ENCODE measurements at places on chromosomes 4 and X.

DNA sequence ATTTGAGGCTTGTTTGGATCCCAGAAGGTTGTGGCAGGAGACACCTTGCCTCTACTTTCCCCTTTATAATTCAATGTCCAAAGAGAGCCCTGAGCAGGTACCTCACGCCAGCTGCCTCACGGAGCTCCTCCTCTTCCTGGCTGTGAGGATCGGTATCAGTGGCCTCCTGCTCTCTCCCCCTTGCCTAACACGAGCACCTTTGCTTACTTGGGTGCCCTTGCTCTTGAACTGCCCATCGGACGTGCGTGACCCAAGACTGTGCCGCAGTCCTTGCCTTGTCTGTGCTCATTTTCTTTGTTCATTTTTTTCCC, 27.8 kb upstream of the MSANTD1 start:
- no peak for DNase-seq

DNA sequence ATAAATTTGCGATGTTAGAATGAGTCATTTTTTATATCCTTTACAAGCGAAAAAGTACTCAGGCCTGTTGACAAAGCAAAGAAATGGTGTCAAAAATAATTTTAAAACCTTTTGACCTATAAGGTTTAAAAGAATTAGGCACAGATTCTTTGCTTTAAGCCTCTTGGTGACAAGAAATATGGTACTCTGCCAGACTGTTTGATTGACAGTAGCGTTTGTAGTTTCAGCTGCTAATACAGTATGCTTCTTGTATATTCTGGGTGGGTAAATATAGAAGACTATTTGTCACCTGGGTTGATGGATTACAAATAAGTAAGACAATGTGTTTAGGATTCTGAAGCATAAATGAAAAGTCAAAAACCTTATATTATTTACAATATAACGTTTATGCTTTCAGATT, 193.1 kb upstream of the PITX2 start:
- no peak for DNase-seq

GRCh38 chr4:68256284-68256683, 10.8 kb upstream of the TMPRSS11B start:
- no peak for DNase-seq

GRCh38 chr4:504076-504475, 5.1 kb downstream of the PIGG start:
- no peak for DNase-seq

DNA sequence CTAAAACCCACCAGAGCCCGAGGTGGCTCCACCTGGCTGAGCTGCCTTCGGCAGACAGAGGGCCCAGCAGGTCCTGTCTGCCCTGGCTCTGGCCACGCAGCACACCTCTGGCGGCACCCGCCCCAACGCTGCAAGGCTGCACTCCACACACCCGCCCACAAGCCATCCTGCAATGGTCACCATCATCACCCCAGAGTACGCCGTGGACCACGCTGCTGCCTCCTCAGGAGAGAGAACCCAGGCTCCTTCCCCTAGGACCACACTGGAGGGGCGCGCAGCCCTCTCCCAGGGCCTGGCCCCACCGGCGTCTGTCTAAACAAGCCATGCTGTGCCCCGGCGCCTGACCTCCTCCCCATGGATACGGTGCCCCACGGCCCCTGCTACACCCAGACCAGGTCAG, 39.6 kb upstream of the CPLX1 start:
- DNase-seq, result no peak

DNA sequence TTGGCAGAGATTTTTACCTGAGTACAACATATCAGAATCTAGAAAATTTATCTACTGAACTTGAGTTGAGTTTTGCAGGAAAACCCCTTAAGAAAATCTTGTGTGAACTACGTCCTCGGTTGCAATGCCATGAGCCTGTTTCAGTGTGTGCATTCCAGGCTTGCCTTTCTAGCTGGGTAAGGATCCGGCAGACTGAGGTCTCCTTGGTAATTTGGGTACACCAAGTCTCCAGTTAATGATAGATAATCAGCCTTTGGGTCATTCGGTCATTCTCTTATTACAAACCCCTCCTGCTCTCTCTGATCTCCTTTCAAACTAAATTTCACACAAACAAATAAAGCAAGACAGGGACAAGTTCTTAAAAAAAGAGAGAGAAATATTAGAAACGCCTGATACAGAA, 5.9 kb upstream of the HAND2 start:
- DNase-seq, result no peak

DNA sequence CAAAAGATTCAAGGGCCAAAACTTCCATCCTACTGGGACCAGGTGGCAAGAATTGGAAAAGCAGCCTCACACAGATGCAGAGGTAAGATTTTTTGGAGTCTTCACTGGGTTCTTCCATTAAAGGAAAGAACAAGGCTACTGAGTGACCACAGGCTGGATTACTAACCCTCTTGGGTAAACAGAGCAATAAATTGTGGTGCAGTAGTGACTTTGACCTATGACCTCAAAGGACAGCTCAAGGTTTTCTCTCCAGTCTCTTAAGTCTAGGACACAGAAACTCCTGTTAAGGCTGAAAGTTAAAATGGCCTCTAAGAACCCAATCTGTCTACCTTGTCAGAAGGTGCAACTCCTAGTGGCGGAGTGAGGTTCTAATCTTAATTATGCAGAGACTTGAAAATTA, 464.9 kb downstream of the SMARCA1 start:
- DNase-seq, result no peak

- DNase-seq, result no peak
Observed at GRCh38 chrX:47215291-47215900, 3.1 kb upstream of the CDK16 start.

DNA sequence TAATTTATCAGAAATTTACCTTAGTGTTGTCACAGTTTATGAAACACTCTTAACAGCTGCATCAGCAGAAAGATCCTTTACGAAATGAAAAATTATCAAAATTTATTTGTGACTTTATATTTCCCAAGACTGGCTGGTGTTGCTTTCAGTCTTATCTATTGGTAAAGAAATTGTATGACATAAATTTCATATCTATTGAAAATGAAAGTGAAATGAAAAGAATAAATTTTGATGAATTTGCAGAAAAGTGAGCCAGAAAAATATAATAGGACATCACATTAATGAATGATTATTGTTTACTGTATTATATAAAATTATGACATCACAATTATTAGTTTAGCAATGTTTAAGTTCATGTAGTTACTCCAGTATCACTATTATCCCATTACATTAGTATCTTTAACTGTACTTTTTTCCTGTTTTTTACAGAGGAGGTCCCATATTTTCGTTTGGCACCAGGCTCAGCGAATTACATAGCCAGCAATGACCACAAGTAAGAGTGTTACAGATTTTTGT, 13.2 kb upstream of the TMEM165 start:
- no peak for DNase-seq

DNA sequence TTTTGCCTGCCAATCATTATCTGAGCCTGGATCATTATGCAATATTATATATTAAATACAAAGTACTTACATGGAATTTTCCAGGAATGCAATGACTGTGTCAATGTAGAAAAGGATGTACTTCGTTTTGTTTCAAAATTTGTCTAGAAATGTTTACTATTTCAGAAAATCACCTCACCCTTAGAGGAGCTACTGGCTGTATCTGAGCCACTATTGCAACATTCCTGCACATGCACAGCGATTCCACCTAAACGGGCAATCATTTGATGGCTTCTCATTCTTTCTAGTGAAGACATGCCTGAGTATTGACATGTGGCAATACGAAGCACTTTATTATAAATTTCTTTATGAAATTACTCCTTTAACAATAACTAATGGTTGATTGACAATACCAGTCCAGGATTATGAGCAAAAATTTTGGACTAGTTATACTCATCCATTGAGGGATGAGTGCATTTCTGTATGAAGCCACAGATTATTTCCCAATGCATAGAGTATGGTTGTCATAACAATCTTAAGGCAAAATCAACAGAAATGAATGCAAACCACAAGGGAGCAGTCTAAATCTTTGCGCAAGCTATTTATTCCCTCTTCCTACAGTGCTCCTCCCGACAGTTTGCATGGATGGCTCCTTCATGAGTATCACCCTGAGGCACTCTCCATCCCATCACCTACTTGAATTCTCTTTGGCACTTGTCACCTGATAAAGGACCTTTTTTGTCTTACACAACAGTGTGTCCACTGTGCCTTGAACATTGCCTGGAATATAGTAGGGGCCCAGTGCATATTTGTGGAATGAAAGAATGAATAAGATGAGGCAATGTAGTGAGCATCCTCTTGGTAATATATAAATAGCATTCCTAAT, 35.8 kb upstream of the MMAA start:
- no peak for DNase-seq

- no peak for DNase-seq
Observed at GRCh38 chr4:184376126-184376838, 98.1 kb downstream of the IRF2 start.

DNA sequence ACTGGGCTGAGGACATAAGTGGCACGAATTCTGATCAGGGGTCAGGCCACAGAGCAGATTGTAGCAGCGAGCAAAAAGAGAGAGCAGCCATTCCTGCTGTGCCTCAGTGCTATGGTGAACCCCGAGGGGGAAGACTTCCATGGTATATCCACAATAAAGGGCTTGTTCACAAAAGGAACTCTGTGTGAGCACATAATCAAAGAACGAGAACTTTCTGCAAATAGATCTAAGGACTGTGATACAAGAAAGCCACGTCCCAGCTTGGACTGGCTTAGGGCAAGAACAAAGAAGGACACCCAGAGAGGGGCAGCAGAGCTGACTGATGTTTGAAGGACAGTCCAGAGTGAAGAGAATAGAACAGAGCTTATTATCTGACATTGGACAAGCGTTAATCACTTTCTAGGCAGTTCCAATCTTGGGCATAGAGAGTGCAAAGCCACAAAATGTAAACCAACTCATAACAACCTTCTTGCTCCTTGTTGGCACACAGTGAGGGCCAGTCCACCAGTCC, 24.0 kb downstream of the PPEF2 start:
- DNase-seq, result no peak

DNA sequence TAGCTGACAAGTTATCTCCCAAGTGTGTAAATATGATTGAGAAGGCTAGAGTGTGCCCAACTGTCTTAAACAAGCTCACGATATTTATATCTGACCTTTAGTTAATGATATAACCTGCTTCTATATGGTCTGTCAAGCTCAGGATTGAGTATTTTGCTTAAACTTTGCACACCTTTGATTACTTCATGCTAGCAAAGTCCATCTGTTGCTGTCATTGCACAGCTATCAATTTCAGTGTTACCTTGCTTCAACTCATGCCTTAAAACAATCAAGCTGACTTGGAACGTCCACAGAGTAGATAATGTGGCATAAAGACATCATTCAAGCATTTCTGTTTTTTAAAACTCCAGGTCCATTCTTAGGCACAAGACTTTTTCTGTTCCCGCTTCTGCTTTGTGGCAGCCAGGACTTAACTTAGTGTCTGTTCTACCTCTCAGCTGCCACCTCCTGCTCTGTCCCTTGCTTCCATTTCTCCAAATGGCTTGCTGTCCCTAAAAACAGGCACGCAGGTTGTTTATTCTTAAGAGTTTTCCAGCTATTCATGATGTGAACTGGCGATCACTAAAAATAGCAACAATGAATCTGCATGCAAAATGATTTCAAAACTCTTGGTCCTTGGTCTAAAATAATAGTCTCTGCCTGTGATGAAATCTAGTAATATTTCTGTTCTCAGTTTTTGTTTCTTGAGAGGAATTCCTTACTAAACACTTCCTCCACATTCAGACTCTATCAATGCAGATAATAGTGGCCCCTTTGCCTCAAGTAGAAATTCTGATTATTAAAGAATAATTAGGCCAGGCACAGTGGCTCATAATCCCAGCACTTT, 16.3 kb upstream of the NEIL3 start:
- no peak for DNase-seq

- DNase-seq, result no peak
Observed at GRCh38 chr4:173434231-173434630, 35.3 kb upstream of the SCRG1 start.

GRCh38 chrX:104211187-104211586, 43.5 kb downstream of the ESX1 start:
- DNase-seq, result no peak

- DNase-seq, result no peak
Observed at GRCh38 chr4:185165605-185166063, 22.6 kb downstream of the SLC25A4 start.

GRCh38 chr4:146654687-146655520, 16.2 kb downstream of the POU4F2 start:
- no peak for DNase-seq

DNA sequence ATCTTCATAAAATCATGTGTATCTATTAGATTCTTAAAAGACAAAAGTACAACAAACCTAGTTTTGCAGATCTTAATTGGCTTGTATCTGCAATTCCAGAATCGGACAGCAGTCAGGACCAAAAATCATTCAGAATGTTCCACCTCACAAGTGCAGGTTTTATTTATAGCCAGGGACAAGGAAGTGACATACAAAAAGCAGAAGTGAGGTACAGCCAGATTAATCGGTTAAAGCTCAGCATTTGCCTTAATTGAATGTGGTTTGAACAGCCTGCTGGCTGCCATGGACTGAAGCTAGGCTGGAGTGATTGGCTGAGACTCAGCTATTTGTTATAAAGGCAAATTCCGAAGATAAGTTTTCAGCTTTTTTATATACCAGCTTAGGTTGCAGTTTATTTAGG, 932.6 kb downstream of the C4orf33 start:
- DNase-seq, result no peak

GRCh38 chr4:82462415-82462831, 32.0 kb downstream of the ENOPH1 start:
- DNase-seq, result peak; percentile 76

GRCh38 chrX:103063191-103063845, 653 bp downstream of the BEX1 start:
- DNase-seq, result no peak

DNA sequence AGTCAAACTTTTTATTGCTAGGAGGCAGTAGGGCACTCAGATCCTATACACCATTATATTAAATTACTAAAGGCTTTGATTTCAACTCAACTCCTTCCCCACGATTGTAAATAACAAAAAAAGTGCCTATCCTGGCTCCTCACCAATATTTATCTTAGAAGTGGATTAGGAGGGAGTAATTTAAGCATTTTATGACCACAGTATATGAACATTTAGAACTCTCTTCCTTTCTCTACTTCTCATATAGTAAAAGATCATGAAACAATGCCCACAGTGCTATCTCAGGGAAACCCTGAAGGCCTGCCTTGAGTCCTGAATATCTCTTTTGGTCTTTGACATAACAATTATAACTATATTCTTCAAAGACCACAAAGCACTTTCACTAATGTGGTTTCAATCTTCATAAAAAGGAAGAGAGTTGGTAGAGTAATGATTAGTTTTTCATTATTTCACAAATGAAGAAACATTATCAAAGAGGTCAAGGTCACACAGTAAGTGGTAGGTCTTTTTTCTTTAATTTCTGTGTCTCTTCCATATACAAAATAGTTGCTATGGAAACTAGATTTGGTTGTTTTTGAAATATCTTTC, 29.1 kb upstream of the ADH1C start:
- no peak for DNase-seq

All from T follicular helper cell (primary cell).